Left ventricle myocardium superior (tissue), 1 donor: ENCODE measurements at places on chromosomes 1 and 21. TPM values are rescaled to one million over a fixed set of nuclear protein-coding genes. Genes with fewer than 3 reads are reported as not detected.

GRCh38 chr1:181091309-181092040 is 3.0 kb downstream of the IER5 start:
- DNase-seq, result no peak

DNA sequence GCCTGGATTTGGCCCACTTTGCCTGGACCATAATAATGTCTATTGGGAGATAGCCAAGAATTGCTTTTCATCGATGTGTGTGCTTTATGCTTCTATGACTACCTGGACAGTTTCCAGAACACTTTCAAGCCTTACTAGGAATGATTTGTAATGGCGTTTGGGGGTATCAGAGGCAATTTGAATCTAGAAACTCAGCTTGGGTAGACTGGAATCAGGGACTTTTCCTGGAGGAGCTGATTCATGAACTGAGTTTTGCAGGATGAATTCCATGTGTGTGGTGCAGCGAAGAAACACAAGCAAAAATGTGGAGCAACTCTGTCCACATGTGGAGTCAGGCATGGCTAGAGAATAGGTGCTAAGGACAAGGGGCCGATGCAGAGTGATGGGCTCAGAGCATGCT is 11.9 kb upstream of the TMEM61 start:
- DNase-seq, result no peak

DNA sequence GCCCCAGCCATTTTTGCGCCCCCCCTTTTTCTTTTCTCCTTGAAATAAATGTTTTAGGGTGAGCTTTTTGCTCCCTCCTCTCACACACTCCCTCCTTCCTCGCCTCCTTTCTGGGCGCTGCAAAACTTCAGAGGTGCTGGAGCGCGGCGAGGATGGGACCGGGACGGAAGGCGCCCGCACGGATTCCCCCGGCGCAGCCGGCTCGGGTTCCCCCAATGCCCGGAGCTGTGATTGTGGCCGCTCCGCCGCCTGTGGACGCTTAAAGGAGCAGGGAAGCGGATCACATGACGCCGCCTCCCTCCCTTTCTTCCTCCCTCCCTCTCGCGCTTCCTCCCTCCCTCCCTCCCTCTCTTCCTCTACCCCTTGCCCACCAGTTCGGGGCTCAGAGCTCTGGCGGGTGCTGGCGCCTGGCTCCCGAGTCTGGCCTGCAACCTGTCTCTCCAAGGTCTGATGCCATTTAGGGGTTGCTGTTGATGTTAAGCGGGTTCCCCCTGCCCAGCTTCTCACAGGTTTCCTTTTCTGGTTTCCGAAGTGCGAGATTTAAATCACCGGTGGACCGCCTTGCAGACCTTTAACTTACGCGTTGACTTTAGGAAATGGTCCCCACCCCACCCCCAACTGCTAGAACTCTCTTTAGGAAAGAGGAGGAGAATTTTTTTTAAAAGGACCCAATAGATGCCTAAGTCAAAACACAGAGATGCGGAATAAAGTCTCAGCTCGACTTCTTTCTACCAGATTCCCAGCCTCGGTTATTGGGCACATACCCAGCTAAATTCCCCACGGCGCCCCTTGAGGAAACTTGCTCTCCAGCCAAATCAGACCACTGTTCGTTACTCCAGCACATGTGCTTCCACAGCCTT is at the start of gene WLS:
TSS of gene WLS (minus strand) at position 235 of the 860 bp plus-strand sequence. CDS start at position 11, 224 bp downstream.
- DNase-seq, result peak; percentile 88

COG2 gene
- total RNA-seq, result 34.3 TPM

OPRD1 gene
- not detected for total RNA-seq

PAPPA2 gene
- 0.45 TPM for total RNA-seq

DNA sequence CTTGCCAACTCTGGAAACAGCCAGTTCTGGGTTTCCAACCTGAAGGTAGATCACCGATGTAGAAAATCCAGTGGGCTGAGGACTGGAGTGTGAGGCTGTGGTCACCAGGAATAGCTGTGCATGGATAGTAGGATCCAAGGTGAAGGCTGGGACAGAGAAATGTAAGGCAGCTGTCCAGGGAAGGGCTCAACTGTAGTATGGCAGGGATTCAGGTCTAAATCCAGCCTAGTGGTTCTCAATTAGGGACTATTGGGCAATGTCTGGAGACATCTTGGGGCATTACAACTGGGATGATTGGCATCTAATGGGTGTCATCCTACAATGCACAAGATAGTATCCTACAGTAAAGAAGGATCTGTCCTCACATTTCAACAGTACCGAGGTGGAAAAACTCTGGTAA is 67.7 kb upstream of the RUNX1 start:
- no peak for DNase-seq

NEK2 gene
- 0.25 TPM for total RNA-seq

VCAM1 gene
- total RNA-seq, result 4.7 TPM

DNA sequence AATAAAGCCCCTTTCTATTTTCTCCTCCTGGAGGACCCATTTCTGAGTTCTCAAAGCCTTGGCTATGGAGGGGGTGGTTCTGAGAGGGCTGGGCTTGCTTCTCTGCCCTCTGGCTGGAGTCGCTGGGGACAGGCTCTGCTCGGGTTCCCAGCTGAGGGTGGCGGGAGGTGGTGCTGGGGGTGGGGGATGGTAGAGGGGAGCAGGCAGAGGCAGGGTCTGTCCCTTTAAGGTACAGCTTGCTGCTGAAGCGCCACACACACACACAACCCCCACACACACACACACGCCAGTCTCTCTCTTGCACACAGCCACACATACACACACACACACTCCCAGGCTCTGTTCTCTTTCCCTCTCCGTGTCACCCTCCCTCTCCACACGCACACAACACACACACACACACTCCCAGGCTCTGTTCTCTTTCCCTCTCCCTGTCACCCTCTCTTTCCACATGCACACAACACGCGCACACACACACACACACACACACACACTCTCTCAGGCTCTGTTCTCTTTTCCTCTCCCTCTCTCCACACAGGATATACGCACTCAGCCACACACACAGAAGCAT is 69.8 kb upstream of the SSBP3 start:
- DNase-seq, result no peak

GRCh38 chr1:93841771-93842170 is 37.2 kb downstream of the DNTTIP2 start:
- no peak for DNase-seq

DNA sequence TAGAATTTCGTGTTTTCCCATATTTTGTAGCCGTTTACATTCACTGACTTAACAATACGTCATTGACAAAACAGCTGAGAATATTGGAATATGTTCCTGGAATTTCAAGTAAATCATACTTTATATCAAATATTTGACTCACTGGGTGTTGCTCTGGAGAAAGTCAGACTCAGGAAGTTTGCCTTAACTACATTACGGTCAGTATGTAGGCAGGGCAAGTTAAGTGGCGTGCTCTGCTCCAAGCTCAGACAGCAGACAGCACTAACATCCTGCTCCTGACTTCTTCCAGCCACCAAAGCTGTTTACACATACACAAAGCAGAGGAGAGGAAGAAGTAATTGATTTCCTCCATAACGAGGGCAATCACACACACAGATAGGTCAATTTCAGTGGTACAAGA is 414.6 kb downstream of the LRRIQ3 start:
- DNase-seq, result no peak

GRCh38 chr21:31665397-31665796 is 5.9 kb downstream of the SOD1 start:
- no peak for DNase-seq

LCE3D gene
- total RNA-seq, result not detected

GRCh38 chr1:152118915-152119314 is 3.7 kb upstream of the TCHH start:
- no peak for DNase-seq

- peak; percentile 78 for DNase-seq
Measured at GRCh38 chr1:8349961-8350360, 32.0 kb downstream of the SLC45A1 start.

DNA sequence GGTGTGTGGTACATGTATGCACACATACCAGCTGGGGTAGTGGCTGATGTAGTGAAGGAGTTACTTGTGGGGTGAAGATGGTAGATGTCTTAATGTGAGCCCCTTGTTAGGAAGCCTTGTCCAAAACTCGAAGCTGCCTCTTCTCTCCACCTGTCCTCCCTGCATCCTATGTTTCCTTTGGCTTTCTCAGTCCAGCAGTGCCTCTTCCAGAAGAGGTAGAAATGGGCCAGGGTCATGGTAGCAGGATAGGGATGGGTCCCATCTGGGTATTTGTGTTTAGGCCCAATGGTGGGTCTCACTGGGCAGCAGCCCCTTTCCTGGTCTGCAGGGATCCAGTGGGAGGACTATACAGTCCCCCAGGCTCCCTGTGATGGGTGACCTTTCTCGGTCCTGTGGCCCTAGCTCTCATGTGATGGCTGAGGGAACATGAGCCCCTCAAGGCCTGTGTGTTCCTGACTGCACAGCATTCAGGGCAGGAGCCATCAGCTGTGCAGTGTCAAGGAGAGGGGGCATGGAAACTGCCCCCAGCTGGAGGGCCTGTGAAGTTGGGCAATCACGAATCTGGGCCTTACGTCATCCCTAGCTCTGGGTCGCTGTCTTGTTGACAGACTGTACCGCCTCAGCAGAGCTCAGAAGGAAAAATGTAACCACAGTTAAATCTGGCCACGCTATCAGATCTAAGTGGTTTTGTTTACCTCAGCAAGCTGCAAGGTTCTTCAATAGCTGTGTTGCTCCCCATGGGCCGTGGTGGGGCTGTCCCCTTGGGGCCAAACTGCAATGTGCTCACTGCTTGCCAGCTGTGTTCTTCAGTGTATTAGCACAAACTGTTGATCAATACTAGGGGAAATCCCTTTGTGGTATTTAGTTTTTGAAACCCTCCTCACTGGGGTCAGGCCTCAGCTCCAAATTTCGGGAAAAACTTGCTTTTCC is 82.7 kb downstream of the NOS1AP start:
- DNase-seq, result no peak

DNA sequence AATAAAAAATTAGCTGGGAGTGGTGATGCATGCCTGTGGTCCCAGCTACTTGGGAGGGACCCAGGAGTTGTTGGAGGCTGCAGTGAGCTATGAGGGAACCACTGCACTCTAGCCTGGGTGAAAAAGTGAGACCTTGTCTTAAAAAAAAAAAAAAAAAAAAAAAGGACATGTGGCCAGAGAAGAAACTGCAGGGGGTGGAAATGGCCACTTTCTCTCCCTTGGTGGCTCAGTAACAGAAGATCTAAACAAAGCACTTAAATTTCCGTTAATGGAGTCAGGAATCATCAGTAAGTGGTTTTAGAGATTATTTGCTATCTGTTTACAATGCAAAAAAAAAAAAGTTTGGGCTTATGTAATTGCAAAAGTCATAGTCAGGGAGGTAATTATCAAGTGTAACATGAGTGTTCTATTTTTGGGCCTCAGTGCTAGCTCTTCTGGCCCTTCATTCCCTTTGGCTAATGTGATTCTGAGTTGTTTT is 19.3 kb upstream of the OPRD1 start:
- no peak for DNase-seq

DNA sequence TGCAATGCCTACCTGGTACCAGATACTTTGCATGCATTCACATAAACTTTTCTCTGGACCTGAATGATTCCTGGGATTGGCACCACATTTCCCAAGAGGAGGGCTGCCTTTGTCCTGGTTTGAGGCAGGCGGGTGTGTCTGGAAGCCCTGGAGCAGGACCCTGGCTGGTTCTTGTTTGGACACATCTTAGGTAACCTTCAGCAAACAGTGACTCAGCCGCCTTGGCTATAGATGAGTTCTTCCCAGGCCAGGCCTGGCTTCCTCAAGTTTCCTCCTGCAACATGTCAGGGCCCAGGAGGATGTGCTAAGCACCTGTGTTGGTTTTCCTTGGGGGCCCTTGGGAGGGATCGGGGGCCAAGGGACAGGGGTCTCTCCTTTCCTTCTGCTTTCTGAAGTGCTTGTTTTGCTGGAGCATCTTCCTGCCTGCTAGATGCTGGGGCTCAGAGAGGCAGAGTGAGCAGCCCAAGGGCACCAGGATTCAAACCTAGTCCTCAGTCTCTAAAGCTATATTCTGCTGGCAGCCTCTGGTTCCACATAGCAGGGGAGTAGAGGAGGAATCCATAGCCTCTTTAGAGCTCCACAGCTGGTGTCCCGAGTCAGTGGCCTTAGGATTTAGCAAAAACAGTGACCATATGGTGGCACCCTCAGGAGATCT is 38.2 kb downstream of the PAX7 start:
- no peak for DNase-seq

DNA sequence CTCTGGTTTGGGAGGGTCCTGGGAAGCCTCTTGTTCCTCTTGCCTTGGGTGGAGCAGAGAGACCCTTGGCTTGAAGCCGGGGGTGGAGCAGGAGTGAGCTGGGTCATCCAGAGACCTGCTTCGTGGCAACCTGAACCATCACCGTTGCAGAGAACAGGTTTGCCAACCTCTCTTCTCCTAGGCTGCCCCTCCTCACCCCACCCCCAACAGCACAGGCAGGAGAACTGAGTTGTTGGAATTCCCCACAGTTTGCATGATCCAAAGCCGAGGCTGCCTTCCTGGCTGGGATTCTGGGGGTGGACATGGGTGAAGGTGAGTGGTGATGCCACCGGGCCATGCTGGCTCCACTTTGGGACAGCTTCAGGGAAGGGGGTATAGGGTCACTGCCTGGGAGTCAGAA is 2.2 kb downstream of the WNT4 start:
- DNase-seq, result no peak

GRCh38 chr1:114203595-114204128 is 50.0 kb upstream of the SYT6 start:
- no peak for DNase-seq

OR2T29 gene
- total RNA-seq, result not detected

DNA sequence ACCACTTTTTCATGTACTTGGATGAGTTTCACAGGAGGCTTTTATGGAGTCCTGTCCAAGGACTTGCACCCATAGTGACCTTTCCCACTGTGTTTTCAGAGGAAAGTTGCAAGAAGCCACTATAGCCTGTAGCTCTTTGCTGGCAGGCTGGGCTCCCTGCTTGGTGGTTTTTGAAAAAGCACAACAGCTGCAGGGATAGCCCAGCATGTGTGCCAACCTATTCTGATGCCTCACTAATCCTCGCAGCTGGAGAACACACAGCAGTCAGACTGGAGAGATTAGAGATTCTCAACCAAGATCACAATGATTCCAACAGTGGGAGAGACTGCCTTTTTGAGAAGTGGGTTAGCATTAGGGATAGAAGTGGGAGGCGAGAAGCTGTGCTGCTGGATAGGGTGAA is 24.1 kb upstream of the ARHGEF11 start:
- no peak for DNase-seq

ASCL5 gene
- not detected for total RNA-seq

DNA sequence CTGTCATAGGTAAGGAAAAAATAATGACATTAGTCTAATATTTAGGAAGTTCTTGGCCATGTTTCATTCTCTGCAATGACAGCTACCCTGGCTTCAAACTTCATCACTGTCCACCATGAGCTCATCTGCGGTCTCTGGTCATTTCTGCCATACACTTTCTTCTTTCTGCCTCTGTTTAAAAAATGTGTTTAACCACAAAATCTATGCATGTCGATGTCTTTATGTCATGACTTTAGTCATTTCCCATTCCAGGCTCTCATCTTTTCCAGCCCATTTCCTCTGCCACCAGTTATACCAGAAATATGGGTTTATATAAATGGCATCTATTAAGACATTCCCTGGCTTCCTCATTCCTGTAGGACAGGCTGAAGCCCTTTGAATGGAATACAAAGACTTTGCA is 68.5 kb upstream of the DUSP10 start:
- DNase-seq, result no peak

DNA sequence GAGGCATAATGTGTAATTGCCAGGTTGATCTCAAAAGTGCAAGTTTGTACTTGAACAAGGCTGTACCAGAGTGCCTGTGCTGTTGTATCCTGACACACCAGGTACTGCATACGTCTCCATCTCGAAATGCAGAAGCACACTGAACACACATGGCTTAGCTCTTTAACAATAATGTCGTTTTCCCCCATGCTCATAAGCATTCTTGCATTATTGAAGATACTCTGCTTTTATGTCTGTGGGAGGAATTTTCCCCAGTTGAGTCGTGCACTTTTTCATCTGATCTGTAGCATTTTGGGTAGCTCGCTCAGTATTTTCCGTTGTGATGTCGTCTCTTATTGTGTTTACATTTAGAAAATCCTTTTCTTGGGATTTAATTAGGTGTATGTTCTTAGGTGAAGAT is 98.7 kb downstream of the PCBP3 start:
- DNase-seq, result no peak
